ENCODE measurements at places on chromosomes 13 and 19. TPM values are rescaled to one million over a fixed set of nuclear protein-coding genes. Genes with fewer than 3 reads are reported as not detected.

DNA sequence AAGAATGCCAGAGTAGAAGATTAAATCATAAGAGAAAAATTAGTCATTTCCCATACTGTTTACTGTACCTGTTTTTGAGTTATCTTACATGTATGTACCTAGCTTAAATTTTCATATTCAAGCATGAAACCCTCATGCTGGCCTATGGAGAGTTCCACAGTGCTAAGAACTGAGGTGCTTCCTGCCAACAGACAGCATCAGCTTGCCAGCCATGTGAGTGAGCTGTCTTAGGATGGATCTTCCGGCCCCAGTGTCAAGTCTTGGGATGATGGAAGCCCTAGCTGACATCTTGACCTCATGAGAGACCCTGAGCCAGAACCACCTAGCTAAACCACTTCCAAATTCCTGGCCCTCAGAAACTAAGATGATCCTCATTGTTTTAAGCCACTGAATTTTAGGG is 90.1 kb downstream of the SERP2 start:
- DNase-seq = no peak

DNA sequence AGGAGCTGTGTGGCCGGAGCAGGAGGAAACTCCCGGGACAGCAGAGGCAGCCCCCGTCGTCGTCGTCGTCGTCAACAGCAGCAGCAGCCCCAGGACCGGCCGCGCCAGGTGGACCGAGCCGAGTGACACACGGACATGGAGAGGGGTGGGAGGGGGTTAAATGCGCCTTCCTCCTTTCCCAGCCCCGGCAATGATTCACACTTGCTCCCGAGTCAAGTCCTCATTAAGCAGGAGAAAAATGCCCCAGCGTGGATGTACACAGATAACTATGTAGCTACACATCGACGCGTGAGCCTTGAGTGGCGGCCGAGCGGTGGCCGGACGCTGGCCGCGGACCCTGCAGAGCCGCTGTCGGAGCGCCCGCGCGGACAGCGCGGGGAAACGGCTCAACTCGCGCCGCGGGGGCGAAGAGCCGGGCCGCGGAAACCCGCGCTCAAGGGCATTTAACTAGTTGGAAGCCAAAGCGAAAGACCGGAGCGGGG is 645 bp downstream of the UBL3 start:
- peak; percentile 70 for DNase-seq

The CRX gene
- total RNA-seq = not detected

- DNase-seq = no peak
These were observed 4.2 kb downstream of the VPS36 start for GRCh38 chr13:52446265-52446664.

DNA sequence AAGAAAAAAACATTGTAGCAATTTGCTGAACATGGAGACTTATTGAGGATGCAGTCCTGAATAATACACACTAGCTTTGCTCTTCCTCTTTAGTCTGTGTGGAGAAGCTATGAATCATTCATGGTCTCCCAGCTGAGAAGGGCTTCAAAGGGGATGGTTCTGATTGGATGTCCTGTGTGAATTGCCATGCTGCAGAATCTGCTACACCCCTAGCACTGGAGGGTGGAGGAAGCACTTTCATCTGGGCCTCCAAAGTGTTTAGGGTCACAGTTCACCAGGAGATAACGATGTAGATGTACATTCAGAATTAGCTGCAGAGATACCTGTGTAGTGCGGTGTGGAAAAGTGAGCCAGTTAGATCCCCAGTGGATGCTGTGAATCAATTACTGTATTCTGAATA is 321.1 kb upstream of the EDNRB start:
- no peak for DNase-seq

DNA sequence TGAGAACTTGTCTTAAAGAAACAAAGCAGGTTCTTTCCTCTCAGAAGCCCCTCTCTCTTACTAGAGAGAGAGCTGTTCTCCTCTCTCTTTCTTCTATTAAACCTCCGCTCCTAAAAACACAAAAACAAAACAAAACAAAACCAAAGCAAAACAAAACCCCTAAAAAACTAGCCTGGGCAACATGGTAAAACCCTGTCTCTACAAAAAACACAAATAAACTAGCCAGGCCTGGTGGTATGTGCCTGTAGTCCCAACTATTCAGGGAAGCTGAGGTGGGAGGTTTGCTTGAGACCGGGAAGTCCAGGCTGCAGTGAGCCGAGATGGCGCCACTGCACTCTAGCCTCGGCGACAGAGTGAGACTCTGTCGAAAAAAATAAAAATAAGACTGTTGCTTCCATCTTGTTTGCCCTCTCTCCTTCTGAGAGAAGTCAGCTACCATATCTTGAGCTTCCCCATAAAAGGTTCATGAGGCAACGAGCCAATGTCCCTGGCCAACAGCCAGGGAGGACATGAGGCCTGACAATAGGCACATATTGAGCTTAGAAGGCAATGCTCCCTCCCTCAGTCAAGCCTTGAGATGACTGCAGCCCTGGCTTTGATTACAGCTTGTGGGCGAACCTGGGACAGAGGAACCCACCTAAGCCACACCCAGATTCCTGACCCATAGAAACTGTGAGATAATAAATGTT is 17.5 kb upstream of the FLT3 start:
- DNase-seq = no peak

The LRRC4B gene
- not detected for total RNA-seq
